CD8-positive, alpha-beta T cell (primary cell): ENCODE measurements at places on chromosomes 11 and 22.

- DNase-seq: no peak
Observed at GRCh38 chr22:43246188-43246587, 59.3 kb upstream of the TTLL12 start.

DNA sequence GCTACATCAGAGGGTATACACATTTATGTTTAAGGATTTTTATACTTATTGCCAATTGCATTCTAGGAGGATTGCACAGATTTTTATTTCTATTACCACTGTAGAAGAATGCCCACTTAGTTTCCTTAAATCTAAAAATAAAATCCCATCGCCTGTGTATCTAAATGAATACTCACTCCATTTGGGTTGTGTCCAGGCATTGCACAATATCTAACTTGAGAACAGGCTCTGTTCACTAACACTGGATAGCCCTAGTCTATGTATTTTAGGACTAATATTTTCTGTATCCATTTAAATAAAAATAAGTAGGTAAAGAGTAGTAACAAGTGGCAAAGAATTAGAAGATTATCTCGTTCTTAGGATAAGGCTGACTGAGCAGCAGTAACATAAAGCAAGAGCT is 4.1 kb downstream of the C11orf52 start:
- no peak for DNase-seq

DNA sequence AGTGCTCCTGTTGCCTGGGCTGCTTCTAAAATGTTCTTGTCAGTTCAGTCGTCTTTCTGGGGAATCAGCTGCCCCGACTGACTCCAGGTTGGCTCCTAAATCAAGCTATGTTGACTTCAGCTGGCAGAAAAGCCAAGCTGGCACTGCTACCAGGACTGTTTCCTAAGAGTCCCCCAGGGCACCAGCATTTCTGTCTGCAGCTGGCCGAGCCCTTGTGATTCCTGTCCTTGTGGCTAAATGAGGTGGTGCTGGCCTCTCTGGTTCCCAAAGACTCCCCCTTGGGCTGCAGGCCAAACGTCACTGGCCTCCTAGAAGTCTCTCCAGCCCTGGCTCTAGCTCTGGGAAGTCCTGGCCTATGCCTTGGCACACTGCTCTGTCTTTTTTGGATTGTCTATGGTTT is 31.1 kb downstream of the GRAMD1B start:
- no peak for DNase-seq

DNA sequence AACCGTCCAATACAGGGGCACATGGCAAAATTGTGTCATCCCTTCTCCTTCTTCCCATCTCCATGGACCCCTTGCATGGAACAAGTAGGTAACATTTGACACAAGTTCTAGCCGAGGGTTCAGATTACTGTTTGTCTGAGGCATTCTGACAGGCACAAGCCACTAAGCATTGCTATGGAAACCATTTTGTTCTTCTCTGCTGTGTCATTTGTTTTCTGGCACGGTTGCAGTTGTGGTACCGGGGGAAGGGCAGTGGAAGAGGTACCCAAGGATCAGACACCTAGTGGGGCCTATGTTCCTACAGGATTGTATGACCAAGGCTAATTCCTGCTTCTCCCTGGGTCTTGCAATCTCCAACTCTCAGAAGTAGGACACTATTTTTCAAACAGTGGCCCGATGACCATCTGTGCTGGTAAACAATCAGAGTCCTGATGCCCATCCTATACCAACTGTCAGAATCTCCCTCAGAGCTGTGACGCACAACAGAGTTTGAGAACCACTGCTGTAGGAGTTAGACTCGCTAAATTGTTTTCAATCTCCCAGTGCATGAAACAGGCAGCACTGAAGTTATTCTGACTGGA is 69.3 kb downstream of the KCNC1 start:
- DNase-seq: no peak

- DNase-seq: peak; percentile 54
Observed at GRCh38 chr11:22730319-22730718, 63.9 kb downstream of the GAS2 start.

GRCh38 chr11:79434283-79434682 is 6.5 kb downstream of the TENM4 start:
- no peak for DNase-seq

DNA sequence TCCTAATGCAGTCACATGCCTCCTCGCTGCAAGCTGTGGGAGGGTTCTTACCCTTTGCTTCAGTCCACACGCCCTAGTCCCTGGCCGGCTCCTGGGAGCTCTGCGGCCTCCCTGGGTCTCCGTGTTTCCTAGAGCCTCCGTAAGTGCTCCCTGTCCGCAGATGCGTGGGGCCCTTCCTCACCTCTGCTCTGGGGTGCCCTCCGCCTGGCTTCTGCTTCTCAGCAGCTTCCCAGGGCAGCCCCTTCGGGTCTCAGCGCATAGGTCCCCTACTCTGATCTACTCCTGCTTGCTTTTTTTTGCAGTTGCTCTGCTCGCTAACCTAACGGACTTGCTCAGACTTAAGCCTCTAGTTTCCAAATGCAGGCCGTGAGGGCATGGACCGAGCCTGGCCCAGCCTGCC is 22.4 kb downstream of the CAPN1 start:
- no peak for DNase-seq

DNA sequence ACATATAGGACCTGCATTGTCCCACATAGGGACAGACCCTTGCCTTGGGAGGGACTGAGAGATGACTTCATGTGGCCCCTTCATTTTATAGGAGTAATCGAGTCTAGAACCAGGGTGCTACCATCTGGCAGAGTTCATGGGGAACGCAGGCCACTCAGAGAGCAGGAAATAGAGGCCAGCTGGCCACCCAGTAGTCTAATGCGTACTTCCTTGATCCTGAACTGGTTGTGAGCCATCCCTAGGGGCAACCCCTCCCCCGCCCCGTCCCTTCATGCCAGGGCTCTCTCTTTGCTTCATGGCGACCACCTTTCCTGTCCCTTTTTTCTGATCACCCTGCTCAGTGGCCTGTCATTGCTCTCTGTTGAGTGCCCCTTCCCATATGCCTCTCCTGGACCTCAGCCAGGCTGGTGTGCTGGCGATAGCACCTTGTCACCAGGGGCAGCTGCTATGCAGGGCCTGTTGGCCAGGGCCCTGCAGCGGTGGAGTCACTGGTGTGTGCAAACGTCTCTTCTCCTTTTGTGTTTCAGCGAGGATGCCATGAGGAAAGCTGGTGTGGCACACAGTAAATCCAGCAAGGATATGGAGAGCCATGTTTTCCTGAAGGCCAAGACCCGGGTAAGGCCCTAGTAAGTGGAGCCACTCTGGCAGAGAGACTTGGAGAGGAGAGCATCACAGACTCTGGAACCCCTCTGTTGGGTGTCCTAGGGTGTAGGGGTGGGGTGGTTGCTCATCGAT is 29.3 kb downstream of the MED15 start:
- no peak for DNase-seq

DNA sequence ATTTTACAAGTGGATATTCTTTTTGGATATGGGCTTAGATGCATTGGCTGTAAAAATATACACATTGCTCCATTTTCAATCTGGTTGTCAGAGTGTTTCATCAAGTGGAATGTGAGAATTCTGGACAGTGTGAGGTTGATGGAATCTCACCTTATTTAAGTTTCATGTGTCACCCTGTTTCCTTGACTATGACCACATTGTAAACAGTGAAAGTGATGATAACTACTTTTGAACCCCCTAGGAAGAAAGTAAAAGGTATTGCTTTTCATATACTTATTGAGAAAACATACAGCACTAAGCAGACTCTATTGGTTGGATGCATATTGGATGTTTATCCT is 490.5 kb upstream of the RAG2 start:
- no peak for DNase-seq

DNA sequence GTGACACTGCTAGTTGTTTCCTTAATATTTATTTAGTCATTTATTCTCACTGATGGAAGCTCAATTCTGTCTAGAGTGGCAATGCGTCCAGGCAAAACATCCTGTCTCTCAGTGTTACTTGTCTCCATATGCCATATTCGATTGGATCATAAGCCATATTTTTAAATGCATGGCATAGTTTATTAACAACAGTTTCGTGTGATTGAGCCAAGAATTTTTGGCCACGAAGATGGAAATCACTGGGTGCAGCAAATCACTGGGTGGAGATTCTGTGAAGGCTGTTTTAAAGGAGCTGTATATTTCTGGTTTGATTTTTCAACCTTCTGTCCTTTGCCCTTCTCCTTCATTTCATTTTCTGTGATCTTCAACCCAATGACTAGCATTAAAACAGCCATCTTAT is 205.2 kb downstream of the JRKL start:
- no peak for DNase-seq

- no peak for DNase-seq
Observed at GRCh38 chr11:27401833-27402316, 38.9 kb upstream of the CCDC34 start.

DNA sequence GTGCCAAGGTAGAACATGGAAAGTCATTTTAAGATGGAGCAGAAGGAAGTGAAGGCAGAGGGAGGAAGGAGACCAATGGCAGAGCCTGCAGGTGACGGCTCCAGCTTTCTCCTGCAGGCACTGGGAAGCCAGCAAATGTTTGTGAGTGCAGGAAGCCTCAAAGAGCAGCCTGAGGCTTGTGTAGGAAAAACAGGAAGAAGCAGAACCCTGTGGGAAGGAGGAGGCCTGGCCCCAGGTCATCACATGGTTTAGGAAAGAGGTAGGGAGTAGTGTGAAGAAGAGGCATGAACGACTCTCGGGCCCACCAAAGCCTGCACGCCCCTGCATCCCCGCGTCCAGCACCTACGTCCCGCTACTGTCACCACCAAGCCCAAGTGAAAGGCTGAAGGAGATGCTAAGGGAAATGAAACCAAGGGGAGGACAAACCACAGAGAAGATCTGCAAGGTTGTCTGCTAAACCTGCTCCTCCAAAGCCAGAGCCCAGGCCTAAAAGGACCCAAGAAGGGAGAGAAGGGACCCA is 151.5 kb downstream of the CHST1 start:
- no peak for DNase-seq

DNA sequence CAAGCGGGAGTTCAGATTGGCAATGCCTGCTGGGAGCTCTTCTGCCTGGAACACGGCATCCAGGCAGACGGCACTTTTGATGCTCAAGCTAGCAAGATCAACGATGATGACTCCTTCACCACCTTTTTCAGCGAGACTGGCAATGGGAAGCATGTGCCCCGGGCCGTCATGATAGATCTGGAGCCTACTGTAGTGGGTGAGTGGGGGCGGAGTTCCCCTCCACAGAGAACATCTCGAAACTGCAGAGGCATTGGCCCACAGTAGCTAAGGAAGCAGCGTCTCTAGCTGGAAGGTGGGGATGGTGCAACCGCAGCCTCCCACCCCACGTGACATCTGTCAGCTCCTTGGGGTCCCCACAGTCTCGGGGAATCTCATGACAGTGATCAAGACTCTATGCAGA is 10.9 kb downstream of the TUBA8 start:
- DNase-seq: no peak

DNA sequence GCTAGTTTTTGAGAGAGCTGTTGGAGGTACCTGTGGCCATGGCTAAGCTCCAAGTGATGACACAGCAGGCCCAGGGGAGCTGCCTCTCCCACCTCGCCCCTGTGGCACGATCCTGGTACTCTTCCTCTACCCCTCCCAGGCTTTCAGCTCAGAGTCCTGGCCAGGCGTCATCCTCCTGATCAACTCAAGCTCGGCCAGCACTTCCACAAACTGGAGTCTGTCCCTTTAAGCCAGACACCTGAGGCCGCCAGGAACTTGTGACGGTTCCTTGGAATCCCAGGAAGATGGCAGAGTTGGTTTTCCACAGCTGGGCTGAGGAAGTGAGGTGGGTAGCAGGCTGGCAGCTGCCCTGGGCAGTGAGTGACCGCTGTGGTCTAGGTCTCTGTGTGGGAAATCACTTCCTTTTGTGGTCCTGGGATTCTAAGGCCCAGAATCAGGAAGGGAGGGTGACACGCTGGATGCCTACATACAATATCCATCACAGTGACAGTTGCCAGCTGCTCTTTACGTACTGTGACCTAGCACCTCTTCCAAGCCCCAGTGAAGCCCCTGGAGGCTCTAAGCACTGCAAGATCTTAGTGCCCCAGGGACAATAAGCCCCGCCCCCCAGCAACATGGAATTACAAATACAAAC is 3.2 kb upstream of the CST6 start:
- DNase-seq: no peak

DNA sequence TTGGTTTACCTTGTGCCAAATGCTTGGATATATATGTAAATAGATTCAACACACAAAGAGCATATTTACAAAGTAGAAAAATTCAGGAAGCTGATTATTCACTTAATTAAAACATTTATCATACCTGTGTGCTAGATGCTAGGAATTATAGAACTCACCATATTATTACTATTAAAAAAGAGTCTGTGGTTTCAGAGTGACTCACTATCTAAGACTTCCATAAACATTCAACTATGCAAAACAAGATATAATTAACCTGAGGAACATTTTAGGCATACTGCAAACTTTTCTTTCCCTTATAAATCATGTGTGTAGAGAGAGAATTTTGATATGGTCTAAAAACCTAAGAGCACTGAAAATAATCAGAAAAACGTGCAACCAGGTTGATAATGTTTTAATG is 27.3 kb downstream of the CTSC start:
- no peak for DNase-seq

DNA sequence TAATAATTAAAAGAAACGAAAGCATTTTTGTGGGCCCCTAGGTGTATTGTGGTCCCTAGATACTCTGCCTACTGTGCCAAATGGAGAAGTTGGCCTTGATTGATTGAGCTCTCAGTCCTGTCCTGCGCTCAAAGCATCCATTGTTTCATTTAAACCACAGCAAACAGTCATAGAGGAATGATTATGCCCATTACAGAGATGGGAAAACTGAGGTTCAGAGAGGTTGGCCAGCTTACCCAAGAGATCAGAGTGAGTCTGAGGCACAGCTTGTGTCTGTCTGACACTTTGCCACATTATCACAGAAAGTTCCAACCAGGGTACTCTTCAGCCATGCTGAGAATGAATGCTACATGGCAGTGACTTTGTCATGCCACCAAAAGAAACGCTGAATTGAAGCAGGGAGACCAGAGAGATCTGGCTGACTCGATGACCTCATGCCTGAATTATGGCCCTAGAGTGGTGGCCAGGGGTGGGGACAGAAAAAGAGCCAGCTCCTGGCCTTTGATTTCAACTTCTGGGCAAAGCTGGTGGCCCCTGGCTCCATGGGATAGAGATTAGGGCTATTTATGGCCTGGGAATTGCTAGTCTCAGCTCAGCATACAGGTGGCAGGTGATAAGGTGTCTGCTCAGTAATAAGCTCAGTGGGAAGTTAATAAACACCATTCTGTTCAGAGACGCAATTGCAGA is 180.5 kb downstream of the MIAT start:
- no peak for DNase-seq

GRCh38 chr22:46734830-46735453 is 3.1 kb downstream of the CERK start:
- peak; percentile 66 for DNase-seq

- no peak for DNase-seq
Observed at GRCh38 chr11:128905345-128906184, 14.4 kb downstream of the KCNJ5 start.

- no peak for DNase-seq
Observed at GRCh38 chr22:21641417-21641788, 699 bp upstream of the SDF2L1 start.

- DNase-seq: no peak
Observed at GRCh38 chr11:1916132-1916985, 3.1 kb upstream of the TNNT3 start.

GRCh38 chr11:74473382-74474173 is 6.2 kb upstream of the KCNE3 start:
- no peak for DNase-seq

- DNase-seq: no peak
Observed at GRCh38 chr22:26534171-26534855, 22.0 kb upstream of the TFIP11 start.
